C1 segment of cervical spinal cord (tissue), 14 donors: ENCODE measurements at places on chromosomes 1 and 21.

GRCh38 chr1:219837994-219838294 lies 90.4 kb downstream of the SLC30A10 start:
- DNase-seq = no peak

DNA sequence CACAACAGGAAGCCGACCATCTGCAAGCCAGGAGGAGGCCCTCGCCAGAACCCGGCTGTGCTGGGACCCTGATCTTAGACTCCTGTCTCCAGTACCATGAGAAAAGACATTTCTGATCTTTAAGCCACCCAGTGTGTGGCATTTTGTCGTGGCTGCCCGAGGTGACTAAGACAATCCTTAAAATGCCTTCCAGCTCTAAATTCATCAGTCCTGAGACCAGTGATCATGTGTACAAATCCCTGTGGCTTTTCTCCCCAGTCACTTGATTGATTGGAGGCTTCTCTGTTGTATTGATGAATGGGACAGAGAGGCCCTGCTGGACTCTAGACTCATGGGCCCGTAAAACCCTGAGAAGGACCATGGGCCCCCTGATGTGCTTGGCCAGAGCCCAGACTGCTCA lies 36.1 kb downstream of the B3GALT5 start:
- no peak for DNase-seq

DNA sequence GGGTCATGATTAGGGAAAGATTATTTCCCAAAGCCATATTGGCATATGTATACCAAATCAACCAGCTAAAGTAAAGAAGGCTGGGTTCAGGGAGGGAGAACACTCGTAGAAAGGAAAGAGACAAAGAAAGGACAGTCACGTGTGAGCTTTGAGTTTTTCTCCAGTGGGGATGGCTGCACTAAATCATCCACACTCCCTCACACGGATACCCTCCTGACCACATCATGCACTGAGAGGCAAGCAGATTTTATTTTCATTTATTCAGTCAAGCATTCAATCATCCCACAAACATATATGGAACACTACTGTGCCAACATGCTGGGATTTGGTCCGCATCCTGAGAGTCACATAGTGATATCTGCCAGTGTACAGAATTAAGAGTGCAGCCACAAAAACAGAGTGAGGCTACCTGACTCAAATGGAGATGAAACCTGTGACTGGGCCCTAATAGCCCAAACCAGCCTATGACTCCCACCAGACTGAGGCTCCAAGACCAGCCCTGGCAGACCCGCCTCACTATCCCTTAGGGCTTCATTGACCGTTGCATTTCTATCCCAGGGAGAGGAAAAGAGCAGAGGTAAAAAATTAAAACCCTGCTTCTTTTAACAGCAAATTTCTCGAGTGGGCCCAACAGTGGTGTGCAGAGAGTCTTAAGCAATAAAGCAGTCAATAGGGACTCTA lies 155.9 kb downstream of the BARHL2 start:
- DNase-seq = no peak

- no peak for DNase-seq
Measured at GRCh38 chr1:22449636-22450035, 2.0 kb upstream of the ZBTB40 start.

DNA sequence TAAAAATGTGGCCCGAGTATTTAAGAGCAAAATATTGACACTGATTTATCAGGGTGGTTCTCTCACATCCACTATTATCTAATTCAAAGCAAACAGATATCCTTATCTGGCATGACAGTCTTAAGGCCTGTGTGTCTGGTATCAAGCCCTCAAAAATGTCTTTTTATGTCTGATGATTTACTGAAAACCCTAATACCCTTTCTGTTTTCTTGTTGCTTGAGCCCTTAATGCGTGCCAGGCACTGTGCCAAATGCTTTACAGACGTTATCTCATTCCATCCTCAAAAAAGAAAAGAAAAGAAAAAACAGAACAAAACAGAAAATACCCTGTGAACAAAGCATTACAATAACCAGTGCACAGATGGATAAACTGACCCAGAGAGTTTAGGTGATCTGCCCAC lies 5.7 kb downstream of the DUSP23 start:
- DNase-seq = no peak

DNA sequence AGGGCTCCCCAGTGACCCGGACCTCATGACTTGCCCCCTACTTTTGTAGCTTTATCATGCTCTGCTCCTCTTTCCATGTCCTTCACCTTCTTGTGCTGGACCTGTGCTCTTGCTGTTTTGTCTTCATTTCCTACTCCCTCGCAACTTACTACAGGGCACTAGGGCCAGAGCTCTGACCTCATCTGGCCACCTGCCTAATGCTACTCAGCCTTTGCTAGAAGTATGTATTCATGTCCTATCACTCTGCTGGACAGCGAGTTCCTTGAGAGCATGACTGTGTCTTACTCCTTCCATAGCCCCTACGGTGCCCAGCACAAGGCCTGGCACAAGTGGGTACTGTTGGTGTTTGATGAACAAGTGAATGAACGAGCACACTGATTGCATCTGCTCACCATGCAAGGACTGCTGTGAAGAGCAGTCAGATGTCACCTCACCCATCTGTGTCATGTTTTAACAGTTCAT lies 1.9 kb downstream of the MTFR1L start:
- no peak for DNase-seq

DNA sequence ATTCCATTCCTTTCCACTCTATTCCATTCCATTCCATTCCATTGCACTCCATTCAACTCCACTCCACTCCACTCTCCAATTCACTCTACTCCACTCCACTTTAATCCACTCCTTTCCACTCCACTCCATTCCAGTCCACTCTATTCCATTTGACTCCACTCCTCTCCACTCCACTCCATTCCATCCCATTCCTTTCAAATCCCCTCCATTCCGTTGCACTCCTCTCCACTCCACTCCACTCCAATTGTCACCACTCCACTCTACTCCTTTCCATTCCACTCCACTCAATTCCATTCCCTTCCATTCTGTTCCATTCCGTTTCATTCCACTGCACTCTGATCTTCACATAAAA lies 2563.7 kb upstream of the TPTE start:
- DNase-seq = no peak

DNA sequence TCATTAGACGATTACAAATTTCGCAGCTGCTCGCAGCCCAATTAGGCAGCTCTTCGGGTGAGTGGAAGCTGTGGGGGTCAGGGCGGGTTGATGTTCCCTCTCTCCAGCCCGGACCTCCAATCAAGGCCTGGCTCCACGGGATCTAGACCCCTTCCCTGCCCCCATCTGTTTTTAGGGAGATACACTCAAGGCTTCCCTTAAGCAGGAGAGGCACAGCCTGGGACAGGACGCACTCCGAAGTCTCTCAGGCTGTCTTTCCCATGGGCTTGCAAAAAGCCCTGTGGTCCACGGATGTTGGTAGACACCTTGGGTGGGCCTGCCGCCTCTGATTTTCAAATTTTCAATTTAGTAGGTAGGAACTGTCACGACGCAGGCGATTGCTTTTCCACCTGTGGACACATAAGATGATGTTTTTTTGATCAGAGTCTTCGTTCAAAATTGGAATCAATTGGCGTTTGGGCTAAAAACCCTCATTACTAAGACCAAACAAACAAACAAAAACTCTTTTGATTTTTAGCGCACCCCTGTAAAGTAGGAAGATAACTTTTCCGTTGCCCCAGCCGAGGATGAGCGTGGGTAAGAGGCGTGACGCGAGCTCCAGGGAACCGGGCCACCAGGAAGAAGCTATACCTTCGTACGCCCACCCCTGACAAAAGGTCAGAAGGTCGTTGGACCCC lies 2.5 kb upstream of the LHX8 start:
- no peak for DNase-seq

DNA sequence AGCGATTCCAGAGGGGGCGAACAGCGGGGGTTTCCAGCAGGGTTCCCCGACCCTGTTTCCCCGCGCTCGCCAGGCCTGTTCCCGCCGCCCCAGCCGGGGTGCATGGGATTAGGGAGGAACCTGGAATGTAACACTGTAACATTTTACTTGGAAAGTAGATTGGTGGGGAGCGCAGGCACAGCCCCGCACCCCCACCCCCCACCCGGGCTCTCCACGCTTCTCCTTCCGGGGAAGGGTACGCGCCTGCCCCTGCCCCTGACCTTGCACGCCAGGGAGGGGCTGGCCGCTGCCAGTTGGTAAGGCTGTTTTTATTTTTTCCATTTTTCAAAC lies 427 bp downstream of the FAM3B start:
- DNase-seq = no peak

DNA sequence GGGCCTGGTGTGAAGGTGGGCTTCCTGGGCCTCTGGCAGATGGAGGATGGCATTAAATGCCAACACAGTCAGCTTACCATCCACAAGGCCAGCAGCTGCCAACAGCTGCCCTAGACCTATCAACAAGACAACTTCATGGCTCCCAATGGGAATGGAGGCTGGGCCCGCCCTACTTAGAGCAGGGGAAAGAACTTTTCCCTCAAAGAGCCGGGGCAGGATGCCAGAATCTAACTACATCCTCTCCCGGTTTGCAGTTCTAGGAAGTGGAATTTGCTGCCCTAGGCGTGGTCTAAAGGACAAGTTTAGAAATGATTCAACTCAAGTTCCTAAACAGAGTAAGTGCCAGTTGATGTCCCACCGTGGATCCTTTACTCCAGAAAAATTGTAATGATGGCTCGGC lies 13.1 kb downstream of the ICMT start:
- DNase-seq = no peak

GRCh38 chr1:247906504-247907047 lies 11.2 kb downstream of the OR2W3 start:
- DNase-seq = no peak

DNA sequence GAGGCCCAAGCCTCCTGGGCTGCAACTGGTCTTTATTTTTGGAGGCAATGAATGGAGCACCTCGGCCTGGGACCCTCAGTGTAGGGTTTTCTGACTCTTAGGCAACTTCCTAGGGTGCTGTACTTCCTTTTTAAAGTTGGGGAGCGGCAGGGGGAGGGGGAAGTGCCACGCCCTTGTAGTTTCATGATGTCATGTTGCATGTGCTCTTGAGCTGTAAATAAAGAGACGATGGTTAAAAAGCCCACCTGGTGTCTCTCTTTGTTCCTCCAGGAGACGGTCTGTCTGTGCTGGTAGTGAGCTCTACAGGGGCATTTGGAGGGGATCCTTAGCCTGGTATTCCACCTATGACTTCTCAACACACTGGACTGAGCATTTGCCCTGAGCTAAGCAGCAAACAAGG lies 10.3 kb upstream of the AGTRAP start:
- DNase-seq = no peak

GRCh38 chr1:228210712-228211530 lies 3.1 kb downstream of the OBSCN start:
- DNase-seq = no peak

DNA sequence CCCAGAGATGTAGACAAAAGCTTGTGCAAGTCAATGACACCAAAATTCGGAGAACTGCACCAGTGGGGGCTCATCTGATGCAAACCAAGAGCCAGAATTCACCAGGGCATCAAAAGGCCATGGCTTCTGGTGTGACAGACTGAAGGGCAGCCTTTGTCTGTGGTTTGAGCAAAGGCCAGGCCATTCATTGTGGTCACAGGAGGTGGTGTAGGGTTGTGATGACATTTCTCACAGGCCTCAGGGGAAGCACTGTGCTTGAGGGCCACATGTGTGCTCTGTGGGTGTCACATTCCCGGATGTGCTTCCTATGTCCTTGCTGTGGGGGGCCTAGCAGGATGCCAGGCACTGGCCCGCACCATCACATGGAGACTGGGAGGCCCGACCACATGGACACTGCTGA lies 22.5 kb upstream of the KCNE1 start:
- peak; percentile 50 for DNase-seq

- no peak for DNase-seq
Measured at GRCh38 chr1:29417147-29417858, 181.0 kb downstream of the PTPRU start.

DNA sequence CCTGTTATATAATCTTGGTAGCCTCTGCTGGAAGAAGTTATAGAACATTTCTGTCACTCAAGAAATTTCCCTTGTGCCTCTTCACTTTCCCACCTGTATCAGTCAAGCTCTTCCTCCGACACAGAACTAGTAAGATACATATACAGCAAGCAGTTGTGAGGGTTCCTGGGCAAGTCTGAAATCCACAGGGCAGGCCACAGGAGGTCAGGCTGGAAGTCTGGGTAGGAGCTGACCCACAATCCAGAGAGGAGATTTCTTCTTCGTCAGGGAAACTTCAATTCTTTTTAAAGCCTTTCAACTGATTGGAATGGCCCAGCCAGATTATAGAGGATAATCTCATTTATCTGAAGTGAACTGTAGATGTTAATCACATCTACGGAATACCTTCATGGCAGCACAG lies 96.4 kb upstream of the FMN2 start:
- DNase-seq = no peak

- no peak for DNase-seq
Measured at GRCh38 chr21:25733859-25734653, 648 bp downstream of the ATP5PF start.

DNA sequence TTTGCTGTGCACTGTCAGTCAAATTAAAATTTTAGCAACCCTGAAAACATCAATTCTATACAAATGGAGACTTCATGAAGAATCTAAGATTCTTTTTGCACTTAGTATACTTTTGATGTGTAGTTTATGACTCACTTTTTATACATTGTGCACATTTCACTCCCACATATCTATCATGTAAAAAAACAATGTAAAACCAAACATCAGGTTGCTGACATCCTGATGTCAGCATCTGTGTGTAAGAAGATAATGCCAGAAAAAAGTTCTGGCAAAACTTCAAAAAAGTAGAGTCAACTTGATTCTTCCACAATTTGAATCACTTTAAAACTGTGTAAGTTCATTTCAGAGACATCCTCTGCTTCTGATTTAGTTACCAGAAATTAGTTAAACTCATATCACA lies 115.7 kb downstream of the CENPF start:
- DNase-seq = no peak

DNA sequence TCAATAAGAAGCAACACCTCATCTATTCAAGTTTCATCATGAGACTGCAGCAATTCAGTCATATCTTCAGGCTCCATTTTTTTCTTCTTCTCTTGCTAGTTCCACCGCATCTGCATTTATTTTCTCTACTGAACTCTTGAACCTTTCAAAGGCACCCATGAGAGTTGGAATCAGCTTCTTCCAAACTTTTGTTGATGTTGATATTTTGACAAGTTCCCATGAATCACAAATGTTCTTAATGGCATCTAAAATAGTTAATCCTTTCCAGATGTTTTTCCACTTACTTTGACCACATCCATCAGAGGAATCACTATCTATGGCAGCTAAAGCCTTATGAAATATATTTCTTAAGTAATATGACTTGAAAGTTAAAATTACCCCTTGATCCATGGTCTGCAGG lies 434.3 kb downstream of the GPATCH2 start:
- no peak for DNase-seq
